ENCODE measurements at places on chromosomes 5 and 9.

- DNase-seq: peak; percentile 59
Observed at GRCh38 chr5:134101686-134102439, 12.6 kb upstream of the TCF7 start.

DNA sequence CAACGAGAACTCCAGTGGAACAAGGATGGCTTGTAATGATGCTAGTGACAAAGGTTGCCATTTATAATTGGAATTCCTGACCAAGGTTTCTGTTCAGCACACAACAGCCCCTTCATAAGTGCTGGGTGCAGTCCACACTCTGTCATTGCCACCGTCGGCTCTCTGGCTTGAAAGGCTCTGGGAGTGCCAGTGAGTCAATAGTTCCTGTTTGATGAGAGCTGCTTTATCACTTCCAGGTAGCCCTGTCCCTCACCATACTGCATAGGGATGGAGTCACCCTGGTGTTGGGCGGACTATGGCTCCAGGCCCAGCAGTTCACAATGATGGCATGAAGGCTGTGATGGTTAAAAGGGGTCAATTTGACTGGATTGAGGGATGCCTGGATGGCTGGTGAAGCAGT lies 34.6 kb upstream of the SEMA4D start:
- no peak for DNase-seq

DNA sequence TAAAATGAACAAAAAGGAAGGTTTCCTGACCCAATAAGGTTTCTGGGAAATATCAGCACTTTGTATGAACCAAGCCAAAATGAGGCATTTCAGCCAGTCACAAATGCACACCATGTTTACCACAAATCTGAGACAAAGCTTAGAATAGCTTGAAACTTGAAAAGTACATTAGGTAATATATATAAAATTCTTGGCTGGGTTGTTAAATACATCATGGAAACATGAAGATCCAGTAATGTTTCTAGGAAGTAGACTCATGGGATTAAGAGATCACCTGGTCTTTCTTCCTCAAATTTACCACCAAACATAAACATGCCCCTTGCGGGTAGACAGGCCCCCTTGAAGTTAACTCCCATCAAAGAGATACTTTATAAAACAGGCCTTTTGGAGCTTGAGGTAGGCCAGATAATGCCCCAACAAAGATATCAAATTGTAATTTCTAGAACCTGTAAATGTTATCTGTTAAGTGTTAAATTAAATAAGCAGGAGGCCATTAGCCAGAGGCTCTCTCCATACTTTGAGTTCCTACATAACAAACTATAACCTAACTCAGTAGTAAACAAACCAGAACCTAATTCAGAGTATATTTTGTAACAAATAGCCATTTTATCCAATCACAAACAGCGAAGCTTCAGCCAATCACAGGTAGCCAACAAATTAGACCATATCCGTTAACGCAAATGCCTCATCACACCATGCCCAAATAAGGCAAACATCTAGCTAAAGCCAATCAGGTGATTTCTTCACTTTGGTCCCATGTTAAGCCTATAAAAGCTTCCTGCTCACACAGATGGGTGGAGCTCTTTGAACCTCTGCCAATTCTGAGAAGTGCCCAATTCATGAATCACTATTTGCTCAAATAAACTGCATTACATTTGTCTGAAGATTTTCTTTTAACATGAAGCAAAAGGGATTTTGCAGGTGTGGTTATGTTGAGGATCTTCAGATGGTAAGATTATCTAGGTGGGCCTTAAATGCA lies 127.9 kb upstream of the TARS1 start:
- DNase-seq: peak; percentile 92

DNA sequence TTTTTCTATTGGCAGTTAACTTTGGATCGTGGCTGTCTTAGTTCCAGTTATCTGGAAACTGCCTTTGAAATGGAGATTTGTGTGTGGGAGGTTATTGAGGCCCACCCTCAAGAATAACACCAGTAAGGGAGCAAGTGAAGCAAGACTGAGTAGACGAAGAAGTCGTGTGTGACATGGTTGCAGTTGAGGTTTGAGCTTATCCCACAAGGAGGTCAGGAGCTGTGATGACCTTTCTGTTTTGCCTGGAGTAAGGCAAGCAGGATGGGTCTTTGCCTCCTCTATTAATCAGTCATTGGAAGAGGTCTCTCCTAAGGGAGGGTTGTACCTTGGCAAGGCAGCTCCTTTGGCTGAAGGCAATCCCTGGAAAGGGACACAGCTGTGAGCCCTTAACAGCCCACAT lies 49.6 kb upstream of the CTXN3 start:
- no peak for DNase-seq

- DNase-seq: no peak
Observed at GRCh38 chr5:137582218-137582617, 83.1 kb upstream of the SPOCK1 start.

- DNase-seq: no peak
Observed at GRCh38 chr5:66206465-66206864, 62.4 kb downstream of the SREK1 start.

DNA sequence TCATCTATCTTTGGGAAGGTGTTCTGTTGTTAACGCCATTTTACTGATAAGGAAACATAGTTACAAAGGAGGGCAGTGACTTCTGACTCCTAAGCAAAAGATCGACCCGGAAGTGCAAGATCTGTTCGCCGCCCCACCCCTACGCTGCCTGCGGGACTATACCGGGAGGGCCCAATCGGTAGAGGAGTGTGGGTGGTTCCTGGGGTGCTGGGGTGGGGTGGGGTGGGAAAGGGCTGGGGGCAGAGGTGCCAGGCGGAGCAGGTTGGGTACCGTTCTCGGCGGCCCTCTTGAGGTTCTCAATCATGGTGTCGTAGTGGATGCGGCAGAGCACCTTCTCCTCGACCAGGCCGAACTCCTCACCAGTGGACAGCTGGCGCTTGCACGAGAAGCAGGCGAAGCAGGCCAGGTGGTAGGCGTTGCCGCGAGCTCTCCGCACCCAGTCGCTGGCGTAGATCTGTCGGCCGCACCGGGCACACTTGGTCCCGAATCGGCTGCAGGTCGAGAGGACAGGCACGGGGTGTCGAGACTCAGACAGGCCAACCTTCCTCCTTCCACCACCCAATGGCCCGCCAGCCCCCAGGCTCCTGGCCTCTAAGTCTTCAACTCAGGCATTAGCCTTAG lies 11.8 kb downstream of the LHX6 start:
- no peak for DNase-seq

DNA sequence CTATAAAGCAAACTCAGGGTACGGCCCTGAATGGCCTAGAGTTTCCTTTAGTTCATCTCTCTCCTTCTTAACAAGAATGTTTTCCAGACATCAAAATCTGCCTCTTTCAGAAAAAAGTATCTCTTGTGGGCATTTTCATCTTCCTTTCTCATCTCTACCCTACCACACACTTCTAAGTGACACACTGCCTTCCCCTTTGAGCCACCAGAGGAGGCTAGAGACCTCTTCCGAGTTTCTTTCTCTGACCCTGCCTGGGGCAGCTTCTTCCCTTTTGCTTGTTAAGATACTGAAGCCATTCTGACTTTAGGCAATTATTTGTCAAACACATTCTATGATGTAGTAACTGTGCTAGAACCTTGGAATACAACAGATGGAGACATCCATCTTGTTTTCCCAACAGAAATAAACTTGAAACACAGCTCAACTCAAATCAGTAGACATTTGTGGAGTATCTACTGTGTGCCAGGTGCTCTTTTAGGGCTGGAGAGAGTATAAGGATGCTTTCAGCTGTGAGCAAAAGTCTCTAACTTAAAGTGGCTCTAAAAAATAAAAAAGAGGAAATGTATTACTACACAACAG lies 8.6 kb upstream of the SV2C start:
- DNase-seq: no peak

DNA sequence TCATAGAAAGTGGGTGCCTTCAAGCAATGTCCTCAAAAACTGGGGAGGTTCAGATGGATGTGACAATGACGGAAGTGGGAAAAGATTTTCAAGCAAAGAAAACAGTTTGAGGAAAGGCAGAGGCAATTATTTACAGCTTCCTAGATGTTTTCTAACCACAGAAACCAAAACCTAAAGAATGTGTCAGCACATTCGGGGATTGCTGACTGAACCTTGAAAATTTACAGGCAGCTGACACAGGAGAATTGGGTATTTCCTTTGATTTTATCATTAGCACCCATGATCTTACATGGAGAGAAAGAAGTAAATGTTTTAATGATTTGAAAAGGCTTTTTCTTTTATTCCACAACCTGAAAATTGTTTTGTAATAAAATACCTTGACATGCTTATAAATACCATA lies 369.0 kb downstream of the ACTL7B start:
- peak; percentile 33 for DNase-seq

DNA sequence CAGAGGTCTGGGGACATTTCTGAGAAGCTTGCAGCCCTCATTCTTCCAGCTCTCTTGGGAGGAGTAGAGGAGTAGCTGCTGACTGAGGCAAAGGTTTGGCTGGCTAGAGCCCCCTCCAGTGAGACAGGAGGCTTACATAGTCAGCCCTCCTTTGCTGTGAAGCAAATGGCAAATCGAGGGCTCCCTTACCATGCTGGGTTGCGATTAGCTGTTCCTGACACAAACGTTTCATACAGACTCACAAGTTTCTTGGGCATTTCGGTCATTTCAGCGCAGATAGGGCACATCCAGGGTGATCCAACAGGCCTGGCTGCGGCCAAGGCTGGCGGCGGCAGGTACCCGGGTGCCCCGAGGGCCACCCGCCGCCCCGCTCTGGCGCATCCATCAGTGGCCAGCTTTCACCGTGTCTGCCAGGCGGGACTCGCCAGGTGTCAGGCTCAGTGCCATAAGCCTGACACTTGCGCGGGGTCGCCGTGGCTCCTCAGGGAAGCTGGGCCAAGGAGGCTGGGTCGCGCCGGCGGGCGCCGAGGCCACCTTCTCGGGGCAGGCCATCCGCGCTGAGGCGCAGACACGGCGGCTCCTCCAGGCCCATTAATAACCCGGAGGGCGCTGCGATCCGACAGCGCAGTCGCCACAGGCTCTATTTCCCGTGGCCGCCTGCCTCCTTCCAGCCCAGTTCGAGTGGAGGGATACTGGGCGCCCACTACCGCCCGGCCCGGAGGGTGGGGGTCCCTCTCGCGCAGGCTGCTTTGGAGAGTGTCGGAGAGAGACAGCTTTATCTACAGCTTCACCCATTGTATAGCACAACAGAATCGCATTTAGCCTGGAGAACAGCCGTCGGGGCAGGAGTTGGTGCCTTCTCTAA lies 9.1 kb downstream of the PRDM6 start:
- no peak for DNase-seq

GRCh38 chr9:75715360-75715759 lies 175.1 kb upstream of the PCSK5 start:
- no peak for DNase-seq

- DNase-seq: no peak
Observed at GRCh38 chr5:122398016-122398415, 86.0 kb downstream of the SNCAIP start.

GRCh38 chr5:125914471-125914870 lies 508.7 kb upstream of the GRAMD2B start:
- no peak for DNase-seq

GRCh38 chr9:121253162-121253561 lies 14.8 kb upstream of the GSN start:
- DNase-seq: no peak

- no peak for DNase-seq
Observed at GRCh38 chr5:107067395-107067794, 603.3 kb downstream of the EFNA5 start.

GRCh38 chr9:83986765-83987401 lies 6.3 kb downstream of the RMI1 start:
- no peak for DNase-seq

Data from GM23248 (cell line).